ENCODE measurements at places on chromosomes 11 and 22.

DNA sequence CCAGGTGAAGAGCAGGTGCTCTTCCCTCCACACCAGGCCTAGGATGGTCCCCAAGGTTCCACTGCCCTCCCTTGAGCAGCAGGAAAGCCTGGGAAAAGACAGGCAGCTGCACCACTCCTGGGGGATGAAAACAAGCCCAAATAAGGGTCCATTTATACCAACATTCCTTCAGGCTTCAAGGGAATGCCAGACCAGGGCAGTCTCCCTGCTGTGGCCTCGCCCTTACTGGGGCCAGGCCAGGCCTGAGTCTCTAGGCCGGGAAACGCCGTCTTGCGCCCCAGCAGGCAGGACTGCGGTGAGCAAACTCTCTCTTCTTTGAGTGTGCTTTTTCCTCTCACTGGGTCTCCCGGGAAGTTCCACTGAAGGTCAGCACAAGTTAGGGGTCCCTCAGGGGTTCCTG lies 443.5 kb downstream of the SOX6 start:
- no peak for DNase-seq

- no peak for DNase-seq
Measured at GRCh38 chr11:94141511-94142307, 13.1 kb downstream of the PANX1 start.

DNA sequence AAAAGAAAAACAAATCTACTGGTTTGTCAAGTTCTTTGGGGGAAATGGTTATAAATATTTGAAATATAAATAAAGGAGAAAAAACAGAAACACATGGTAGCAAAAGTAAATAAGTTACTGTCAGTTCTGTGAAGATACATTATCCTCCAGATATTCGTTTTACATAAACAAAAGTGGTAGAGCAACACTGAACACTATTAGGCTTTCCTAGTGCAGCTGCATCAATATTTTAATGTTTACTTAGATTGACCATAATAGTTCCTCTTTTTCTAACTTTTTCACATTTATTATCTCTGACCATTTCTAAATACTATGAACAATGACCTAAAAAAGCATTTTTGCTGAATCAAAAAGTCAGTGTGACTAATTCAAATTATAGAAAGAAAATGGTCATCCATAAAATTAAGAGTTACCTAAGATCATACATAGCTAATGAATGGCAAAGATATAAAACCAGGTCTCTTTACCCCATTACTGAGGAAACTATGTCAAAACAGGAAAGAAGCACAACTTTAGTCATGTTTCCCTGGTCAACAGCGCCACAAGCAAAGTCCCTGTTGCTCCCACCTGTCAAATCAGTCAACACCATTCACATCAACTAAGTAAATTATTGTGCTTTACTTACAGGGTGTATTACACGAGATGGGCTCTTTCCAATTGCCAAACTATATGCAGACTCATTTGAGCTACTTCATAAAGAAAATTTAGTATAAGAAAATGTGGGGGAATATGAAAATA lies 38.5 kb downstream of the SBF2 start:
- DNase-seq: no peak

DNA sequence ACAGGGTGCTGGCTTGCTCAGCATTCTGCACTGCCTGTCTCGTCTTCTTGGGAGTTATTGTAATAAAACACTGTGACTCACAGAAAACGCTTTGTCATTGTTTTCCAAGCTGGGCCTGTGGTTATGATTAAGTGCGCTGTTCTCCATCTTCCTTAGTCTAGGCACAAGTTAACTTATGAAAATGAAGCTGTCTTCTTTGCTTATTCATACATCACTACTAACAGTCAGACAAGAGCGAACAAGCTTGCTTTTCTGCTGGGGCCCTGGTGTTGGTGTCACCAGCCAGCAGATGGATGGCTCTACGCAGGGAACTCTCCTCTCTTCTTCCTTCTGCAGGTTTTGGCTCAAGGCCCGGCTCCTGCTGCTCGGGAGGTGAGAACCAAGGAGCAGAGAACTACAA lies 380.1 kb upstream of the SYN3 start:
- no peak for DNase-seq

- no peak for DNase-seq
Measured at GRCh38 chr11:44575288-44575672, 9.8 kb downstream of the CD82 start.

DNA sequence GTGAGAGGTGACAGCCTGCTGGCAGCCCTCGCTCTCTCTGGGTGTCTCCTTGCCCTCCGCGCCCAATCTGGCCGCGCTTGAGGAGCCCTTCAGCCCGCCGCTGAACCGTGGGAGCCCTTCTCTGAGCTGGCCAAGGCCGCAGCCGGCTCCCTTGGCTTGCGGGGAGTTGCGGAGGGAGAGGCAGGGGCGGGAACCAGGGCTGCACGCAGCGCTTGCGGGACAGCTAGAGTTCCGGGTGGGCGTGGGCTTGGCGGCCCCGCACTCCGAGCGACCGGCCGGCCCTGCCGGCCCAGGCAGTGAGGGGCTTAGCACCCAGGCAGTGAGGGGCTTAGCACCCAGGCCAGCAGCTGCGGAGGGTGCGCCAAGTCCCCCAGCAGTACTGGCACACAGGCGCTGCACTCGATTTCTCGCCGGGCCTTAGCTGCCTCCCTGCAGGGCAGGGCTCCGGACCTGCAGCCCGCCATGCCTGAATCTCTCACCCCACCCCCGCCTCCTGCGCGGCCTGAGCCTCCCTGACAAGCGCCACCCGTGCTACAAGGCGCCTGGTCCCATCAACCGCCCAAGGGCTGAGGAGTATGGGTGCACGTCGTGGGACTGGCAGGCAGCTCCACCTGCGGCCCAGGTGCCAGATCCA lies 1526.1 kb downstream of the FAM181B start:
- DNase-seq: no peak

DNA sequence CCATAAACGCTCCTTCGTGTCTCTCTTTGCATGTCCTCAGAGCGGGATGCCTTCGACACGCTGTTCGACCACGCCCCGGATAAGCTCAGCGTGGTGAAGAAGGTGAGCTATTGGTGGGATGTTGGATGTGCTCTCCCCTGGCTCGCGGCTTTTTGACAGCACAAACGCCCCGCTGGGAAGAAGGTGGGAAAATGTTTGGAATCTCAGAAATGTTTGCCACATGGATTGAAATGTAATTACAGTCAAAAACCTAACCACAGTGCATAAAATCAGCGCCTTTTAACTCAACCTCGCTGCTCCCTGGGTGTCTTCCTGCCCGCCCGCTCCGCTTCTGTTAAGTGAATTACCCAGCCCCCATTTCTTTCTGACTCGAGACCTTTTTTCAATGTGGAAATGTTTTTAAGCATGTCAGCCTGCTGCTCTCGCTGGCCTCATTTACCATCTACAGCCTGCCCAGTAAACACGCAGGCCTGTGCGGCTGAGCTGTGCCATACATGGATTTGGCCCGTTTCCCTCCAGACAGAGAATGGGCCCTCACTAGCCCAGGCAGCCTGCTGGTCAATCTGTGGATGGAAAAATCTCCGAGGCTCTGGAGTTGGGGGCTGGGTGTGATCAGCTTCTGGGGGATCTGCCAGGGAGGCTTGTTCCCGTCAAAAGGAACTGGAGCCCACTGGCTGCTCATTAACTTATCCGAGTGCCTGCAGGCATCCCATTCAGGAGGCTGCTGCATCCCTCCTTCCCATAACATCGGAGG lies 32.7 kb upstream of the PARVG start:
- DNase-seq: no peak

GRCh38 chr22:35524966-35525686 lies 15.5 kb upstream of the RASD2 start:
- no peak for DNase-seq

DNA sequence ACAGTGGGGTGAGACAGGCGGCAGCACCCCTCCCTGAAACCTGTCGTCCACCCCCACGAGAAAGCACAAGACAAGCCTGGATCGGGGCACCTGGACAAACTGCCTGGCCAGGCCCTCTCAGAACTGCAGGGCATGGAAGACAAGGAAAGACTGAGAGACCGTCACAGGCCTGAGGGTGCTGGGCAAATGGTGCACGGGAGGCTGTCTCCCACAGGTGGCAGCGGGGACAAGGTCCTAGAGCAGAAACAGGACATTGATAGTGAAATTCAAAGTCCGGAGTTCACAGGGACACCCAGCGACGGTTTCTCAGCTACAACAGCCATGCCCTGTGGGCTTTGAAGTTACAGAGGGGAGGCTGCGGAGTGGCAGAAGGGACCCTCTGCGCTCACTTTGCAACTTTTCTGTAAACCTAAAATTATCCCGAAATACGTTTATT lies 20.6 kb downstream of the DRD4 start:
- DNase-seq: no peak

DNA sequence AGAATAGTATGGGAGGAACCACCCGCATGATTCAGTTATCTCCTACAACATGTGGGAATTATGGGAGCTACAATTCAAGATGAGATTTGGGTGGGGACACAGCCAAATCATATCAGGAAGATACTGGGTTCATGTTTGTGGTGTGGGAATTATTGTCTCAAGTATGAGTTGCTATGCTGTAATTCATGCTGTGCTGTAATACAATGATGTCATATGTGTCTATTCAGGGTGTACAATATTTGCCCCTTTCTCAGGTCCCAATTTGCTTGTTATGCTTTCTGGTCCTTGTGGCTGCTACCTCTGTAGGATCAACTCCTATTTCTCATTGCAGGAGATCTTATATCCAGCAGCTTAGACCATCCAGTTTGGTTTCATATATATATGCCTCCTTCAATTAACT lies 52.2 kb upstream of the ARHGAP20 start:
- DNase-seq: no peak

GRCh38 chr22:46531581-46532175 lies 5.7 kb downstream of the CELSR1 start:
- no peak for DNase-seq

DNA sequence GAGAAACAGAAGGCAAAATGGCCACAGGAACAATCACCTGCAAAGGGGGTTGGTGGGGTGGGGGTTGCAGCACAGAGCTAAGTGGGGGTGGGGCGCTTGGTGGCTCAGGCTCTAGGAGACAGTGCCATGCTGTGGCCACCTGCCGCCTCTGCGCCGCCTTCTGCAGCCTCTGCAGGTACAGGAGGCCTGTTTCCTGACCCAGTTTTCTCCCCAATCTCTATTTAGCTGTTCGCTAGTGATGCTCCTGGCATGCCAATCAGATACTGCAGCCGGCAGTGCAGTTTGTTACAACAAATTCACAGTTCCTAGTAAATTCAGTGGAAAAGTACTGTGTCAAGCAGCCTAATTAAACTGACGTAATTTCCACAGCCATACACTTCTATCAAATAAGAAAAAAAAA lies 106.4 kb downstream of the SERGEF start:
- DNase-seq: no peak

DNA sequence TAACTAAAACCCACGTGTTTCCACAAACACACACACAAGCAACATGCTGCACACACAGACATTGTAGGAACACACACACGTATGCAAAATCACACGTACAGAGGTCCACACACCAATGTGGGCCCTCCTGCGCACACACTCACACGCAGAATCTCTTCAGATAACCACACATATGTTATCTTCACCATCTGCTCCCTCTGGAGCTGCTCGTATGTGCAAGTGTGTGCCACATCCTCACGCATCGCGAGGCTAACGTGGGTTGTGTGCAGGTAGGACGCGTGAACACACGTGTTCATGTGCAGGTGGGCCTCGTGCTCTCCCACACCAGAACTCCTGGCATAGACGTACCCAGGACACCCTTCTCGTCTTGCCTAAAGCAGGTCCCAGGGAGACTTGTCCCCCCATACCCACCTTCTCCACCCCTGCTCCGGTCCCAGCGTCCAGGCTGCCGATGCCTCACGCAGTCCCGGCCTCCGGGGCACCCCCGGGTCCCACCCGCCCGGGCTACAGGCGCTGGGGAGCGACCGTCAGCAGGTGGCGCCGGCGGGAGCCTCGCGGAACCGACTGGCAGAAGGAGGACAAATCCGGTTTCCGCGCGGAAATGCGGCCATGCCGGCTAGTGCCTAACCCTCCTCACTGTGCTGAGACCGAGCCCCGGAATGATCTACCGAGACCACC lies 10.3 kb upstream of the IGSF9B start:
- peak; percentile 53 for DNase-seq

- no peak for DNase-seq
Measured at GRCh38 chr11:123193742-123194141, 1.3 kb downstream of the CLMP start.

- no peak for DNase-seq
Measured at GRCh38 chr11:96758957-96759356, 369.1 kb downstream of the JRKL start.

- DNase-seq: no peak
Measured at GRCh38 chr22:25282346-25282670, 62.9 kb downstream of the CRYBB2 start.

GRCh38 chr11:46363031-46363407 lies 15.8 kb downstream of the DGKZ start:
- DNase-seq: no peak

DNA sequence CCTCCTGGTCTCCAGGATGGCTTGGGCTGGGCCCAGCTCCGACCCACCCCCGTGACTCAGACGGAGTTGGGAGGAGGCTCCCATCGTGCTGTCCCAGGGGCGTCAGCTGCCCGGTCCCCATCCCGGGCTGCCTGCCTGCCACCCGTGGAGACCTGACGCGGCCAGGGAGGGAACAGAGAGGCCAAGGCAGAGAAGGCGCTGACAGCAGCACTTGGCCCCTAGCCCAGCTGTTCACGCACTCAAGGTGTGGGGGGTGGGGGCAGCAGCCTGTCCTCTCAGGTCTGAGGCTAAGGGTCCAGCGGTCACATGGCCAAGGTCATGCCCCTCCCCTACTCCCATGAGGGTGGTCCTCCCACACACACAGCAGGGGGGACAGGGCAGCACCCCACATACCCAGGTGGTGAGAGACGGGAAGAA lies 48.6 kb downstream of the ELFN2 start:
- DNase-seq: no peak

DNA sequence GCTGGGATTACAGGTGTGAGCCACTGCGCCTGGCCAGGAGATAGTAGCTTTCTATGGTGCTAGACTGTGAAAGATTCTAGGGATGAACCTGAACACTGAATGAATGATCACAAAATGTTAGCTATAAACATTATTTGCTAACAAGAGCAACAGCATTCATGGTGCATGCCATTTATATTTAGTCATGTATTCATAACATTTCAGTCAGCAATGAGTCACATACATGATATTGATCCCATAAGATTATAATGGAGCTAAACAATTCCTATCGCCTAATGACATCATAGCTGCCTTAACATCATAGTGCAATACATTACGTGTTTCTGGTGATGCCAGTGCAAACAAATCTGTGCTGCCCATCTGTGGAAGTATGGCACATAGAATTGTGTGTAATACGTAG lies 164.1 kb downstream of the ARHGAP42 start:
- DNase-seq: no peak

GRCh38 chr11:113805640-113806039 lies 26.0 kb downstream of the CLDN25 start:
- no peak for DNase-seq

DNA sequence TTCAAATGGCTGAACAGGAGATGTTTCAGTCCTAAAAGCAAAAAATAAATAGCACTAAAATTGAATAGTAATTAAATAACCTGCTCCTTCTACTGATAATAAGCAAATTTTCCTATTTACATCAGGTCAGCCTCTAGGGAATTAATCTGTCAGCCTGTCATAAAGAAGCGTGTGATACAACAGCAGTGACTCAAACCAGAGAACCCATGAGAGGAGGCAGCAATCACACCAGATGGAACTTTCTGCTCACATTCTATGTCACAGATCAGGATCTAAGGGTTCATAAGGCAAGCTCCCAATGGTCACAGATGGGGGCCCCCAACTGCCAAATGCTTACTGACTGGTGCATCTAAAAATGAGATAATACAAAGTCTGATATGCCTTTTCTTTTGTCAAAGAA lies 41.1 kb downstream of the RBFOX2 start:
- no peak for DNase-seq

GRCh38 chr22:29782061-29782845 lies 15.1 kb downstream of the UQCR10 start:
- DNase-seq: no peak

GRCh38 chr11:24890426-24890825 lies 393.6 kb downstream of the LUZP2 start:
- DNase-seq: no peak

Data from stimulated activated CD8-positive, alpha-beta memory T cell treated with anti-CD3 and anti-CD28 coated beads, Interleukin-12 subunit alpha, Interleukin-12 subunit beta, amount 100 ng/mL, for 4 hours (primary cell).